ENCODE measurements at places on chromosomes 12 and 14.

- DNase-seq, result no peak
Observed at GRCh38 chr12:30345744-30346471, 349.8 kb downstream of the IPO8 start.

GRCh38 chr12:73266206-73266605 lies 994.0 kb downstream of the TRHDE start:
- no peak for DNase-seq

DNA sequence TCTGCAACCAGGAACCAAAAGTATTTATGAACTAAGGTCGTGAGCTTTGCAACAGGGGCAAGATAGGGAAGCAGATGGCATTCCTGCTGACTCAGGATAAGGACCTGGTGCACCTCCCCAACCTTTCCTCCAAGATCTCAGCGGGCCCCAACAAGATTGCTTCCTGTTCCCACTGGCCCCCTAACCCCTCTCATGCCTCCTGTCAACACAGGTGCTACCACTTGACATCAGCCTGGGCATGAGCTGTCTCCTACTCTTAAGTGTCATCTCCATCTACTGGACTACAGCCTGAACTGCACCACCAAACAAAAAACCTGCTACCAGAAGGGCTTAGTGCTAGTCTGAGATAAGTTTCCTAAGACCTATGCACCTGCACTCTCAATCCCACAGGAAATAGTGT lies 32.7 kb downstream of the MED6 start:
- no peak for DNase-seq

DNA sequence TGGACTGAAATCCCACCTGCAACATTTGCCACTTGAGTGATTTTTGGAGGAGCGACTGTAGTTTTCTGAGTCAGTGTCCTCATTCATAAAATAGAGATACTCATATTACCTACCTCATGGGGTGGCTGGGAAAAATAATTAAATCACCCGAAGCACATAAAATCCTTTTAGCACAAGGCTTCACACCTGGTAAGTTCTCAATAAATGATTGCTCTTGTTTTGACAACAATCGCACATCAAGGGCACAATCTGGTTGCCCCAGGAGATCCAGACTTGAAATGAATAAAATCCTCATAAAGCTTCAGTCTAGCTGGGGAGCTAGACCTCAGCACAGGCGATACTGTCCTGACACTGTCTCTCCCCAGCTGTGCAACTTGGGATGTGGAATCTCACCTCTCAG lies 76.0 kb upstream of the CCDC60 start:
- no peak for DNase-seq

DNA sequence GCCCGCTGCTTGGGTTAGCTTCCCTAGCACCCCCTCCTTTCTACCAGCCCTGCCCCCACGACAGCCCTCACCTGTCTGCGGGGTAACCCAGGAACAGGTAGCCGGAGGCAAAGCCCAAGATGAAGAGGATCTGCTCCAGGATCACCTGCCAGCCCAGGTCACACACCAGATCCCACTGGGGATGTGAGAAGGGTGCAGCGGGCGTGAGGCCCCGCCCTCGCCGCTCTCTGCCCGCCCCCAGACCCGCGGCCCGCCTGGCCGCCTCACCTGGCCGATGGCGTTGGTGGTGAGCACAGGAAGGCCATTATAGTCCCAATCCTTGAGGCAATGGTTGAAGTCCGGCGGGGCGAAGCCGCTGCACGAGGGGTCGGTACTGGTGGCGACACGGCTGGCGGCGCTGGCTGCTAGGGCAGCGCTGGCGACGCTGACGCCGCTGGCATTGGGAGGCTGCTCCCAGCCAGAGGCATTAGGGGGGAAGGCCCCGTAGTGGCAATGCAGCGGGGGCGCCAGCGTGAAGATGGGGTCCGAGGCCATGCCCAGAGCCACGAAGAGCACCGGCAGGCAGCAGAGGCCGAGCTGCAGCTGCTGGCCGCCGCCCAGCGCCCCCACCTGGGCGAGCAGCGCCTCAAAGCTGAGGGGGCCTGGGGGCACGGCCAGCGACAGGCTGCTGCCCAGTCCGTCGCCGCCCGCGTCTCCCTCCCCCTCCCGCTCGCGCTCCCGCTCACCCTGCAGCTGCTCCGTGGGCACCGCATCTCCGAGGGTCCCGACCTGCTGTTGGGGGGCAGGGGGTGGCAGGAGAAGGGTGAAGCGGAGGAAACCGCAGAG lies 794 bp downstream of the SLC22A17 start:
- no peak for DNase-seq

DNA sequence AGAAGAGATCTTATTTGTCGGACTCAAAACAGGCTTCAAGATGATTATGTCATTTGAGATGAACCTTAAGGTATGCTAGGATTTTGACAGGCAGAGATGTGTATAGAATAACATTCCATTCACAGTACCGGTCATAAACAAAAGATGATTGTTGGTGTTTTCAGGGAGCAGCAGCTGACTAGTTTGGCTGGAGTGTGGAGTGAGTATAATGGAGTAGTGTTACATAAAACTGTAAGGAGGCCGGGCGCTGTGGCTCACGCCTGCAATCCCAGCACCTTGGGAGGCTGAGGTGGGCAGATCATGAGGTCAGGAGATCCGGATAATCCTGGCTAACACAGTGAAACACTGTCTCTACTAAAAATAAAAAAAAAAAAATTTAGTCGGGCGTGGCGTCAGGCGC lies 23.9 kb downstream of the SERPINA10 start:
- DNase-seq, result no peak

DNA sequence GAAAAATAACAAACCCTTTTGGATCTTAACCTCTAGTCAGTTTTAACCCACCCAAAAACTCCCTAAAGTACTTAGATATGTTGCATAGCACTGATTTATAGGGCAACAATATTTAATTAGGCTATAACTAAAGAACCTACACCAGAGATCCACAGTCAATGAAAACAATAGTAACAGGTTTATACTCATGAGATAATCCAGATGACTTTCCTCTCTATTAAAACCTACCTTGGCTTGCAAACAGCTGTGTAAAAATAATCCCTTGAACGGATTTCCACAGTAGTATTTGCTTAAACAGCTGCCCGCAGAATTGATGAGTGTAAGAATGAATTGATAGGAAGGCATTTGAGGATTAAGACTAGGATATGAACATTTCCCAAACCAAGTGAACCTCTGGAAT lies 104.3 kb upstream of the PTPRR start:
- no peak for DNase-seq

- no peak for DNase-seq
Observed at GRCh38 chr12:118237052-118237665, 101.2 kb downstream of the PEBP1 start.
